ENCODE measurements at places on chromosomes 7 and 10.

DNA sequence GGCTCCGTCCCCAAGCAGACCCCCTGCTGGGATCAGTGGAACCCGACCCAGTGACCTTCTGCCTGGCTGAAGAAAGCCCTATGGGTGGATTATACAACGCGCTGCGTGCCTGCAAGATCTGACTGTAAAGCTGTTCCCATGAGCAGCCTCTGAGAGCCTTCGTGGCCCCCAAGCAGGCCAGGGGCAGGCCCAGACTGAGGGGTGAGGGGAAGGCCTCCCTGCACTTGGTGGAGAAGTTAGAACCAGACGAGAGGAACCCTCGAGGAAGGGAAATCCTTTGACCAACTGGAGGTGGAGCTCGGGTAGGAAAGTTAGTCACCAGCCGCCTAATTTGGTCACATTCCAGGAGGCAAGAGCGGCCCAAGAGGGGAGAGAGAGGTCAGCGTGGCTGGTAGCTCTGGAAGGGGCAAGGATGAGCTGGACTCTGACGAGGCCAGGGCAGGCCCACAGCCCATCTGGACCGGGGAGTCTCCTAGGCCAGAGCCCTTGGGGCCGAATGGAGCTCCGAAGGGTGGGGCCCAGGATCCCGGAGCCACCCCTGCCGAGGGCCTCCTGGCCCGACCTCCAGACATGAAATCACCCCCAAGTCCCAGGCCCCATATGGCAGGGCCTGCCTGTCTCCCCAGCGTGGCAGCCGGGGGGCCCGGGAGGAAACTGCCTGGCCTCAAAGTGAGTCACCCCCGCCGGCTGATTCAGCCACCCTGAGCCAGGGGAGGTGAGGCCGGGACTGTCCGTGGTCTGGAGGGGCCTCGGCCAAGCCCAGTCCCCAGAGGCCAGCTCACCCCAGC, 23.3 kb upstream of the PDGFA start:
- no peak for DNase-seq

- no peak for DNase-seq
Measured at GRCh38 chr7:157827045-157827862, 490.4 kb downstream of the DNAJB6 start.

- DNase-seq, result peak; percentile 36
Measured at GRCh38 chr10:90787393-90788198, 70.2 kb downstream of the HTR7 start.

GRCh38 chr10:13883636-13884444, 297.1 kb downstream of the PRPF18 start:
- no peak for DNase-seq

GRCh38 chr10:30553626-30554439, 75.7 kb downstream of the LYZL2 start:
- DNase-seq, result no peak

- DNase-seq, result peak; percentile 92
Measured at GRCh38 chr10:95832216-95833041, 75.3 kb upstream of the CC2D2B start.

- no peak for DNase-seq
Measured at GRCh38 chr7:27091941-27092818, 3.6 kb downstream of the HOXA1 start.

DNA sequence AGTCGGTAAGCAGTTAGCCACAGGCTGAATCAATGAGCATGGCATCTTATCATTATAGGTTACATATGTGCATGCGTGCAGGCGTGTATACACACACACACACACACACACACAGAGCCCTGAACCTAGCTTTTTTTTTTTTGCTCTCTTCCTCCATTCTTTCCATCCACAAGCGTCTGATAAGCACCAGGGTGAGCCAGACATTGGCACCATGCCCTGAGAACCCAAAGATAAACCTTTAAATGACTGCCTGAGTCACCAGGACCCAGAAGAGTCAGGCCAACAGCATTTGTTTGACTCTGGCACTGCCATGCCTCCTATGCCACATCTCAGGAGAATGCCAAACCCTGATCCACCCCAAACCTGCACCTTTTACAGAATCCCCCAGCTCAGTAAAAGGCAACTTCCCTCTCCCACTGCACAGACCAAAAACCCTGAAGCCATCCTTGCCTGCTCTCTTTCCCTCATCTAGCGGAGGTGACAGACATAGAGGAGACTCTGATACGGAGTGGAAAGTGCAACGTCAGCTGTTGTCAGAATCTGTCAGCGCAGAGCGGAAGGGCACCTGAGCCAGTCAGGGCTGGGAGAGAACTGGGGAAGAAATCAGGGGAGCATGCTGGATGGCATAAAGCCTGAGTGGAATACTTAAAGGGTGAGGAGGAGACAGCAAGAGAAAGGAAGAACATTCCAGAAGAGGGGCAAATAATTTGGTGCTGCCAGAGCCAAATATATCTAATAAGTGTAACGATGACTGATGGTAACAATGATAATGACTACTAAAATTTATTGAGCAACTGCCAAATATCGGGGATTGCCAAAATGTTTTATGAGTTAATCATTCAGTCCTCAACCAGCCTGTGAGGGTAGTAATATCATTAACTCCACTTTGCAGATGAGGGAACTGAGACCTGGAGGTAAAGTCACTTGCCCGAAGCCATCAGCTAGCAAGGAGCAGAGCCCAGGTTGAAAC, 3.2 kb downstream of the PARP12 start:
- peak; percentile 30 for DNase-seq

GRCh38 chr7:133282094-133282493, 29.2 kb downstream of the EXOC4 start:
- DNase-seq, result no peak

DNA sequence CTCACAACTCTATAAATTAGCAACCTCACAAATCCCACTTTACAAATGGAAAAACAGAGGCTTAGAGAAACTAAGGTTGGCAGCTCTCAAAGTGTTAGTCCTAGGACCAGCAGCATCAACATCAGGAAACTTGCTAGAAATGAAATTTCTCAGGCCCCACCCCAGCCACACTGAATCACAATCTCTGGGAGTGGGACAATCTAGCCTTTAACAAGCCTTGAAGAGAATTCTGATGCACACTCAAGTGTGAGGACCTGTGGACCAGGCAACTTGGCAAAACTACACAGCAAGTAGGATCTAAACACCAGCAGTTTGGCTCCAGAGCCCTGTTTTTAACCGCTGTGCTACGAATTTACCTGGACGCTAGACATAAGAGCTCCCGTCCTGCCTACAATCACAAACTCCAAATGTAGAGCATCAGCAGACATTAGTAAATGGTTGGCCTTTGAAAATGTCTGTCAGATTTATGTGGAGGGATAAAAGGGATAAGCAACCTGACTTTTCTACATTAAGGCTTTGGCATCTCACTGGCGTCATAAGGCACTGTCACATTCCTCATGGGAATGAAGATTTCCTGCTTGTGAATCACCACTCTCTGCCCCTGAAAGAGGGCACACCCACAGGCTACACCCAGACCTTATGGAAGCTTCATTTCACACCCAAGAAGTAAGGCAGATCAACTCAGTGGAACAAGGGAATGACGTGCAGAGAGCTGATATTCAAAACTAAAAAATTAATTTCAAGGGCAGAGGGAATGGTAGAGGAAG, 34.5 kb downstream of the PPP1R3C start:
- DNase-seq, result no peak

DNA sequence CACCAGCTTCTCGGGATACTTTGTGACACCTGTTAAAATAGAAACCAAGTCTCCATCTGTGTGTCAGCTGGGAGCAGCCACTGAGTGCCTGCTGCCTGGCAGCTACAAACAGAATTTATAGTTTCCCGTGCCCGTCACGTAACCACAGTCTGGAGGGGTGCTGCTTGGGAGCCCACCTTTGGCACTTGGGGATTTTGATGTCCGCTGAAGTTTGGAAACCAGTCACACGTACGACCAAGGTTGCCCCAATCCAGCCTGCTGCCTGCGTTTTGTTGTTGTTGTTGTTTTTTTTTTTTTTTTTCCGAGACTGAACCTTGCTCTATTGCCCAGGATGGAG, 1.6 kb downstream of the TRRAP start:
- no peak for DNase-seq

DNA sequence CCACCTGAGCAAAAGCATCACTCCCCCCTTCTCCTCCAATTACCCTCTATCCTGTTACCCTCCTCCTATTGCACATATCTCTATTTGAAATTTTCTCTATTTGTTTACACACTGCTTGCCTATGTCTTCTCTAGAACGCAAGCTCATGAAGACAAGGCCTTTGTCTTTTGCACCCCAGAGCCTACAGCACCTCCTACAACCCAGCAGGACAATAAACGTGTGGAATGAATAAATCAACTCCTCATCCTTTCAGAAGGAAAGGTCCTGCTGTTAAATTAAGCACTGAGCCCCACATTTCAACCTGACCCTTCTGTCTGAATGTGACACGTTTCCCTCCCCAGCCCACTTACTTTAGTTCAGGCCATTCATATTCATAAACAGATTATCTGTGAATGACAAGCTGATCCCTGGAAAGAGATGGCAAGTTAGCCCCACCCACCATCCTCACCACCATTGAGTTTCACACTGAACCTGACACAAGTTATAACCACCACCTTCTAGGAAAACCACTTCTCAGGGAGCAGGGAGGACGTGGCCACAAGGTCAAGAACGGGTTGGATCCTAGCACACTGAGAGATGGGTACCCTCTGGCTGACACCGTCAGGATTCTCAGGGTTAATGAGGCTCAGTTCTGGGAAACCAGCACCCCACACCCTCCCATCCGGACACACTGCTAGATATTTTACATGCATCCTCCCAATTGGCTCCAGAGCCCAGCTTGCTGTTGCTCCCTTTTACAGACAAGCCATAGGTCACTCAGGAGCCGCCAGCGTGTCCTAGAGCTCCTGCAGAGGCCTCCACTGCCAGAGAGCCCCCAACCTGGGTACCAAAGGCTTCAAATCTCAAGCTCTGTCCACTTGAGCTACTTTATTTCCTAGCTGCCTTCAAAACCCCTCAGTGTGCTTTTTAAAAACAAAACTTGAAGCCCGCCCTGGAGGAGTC, 934 bp downstream of the PRTFDC1 start:
- DNase-seq, result peak; percentile 54

GRCh38 chr10:126131341-126131740, 235.0 kb downstream of the FANK1 start:
- DNase-seq, result no peak

- DNase-seq, result no peak
Measured at GRCh38 chr10:80569131-80569895, 31.6 kb downstream of the SH2D4B start.

GRCh38 chr10:100571084-100571856, 35.5 kb downstream of the HIF1AN start:
- no peak for DNase-seq

- DNase-seq, result no peak
Measured at GRCh38 chr7:157462419-157462771, 125.6 kb downstream of the DNAJB6 start.

GRCh38 chr10:13722747-13723653, 136.2 kb downstream of the PRPF18 start:
- no peak for DNase-seq

DNA sequence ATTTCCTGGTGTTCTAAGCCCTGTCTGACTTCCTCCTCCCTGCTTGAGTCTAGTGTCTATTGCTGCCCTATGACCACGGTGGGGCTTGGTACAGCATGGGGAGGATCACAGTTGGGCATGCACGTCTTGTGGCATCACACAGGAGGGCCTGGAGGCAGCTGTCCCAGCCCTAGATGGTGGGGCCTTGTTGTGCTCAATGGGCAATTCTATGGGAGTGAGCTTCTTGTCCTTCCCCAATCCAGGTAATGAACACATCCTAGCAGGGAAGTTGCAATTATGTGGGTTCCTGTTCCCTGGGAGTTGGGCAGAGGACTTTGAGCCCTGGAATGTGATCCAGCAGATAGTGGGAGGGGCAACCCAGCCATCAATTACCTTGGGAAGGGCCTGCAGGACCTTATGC, 10.8 kb upstream of the FAM3C start:
- no peak for DNase-seq

DNA sequence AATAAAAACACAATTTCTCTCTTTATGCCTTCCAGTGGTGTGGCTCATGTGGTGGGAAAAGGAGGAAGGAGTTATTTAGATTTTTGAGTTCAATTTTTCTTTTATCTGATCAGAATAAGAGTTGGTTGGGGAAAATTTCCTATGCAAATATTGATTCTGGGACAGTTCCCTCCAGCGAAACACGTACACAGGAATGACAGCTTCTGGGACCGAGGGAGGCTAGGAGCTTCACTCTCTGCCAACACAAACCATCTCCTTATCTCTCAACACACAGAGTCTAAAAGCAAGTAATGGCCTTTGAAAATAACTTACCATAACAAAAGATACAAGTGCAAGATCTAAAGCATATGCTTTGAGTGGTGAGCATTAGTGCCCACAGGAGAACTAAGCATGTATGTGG, 122.7 kb downstream of the RAPGEF5 start:
- no peak for DNase-seq

DNA sequence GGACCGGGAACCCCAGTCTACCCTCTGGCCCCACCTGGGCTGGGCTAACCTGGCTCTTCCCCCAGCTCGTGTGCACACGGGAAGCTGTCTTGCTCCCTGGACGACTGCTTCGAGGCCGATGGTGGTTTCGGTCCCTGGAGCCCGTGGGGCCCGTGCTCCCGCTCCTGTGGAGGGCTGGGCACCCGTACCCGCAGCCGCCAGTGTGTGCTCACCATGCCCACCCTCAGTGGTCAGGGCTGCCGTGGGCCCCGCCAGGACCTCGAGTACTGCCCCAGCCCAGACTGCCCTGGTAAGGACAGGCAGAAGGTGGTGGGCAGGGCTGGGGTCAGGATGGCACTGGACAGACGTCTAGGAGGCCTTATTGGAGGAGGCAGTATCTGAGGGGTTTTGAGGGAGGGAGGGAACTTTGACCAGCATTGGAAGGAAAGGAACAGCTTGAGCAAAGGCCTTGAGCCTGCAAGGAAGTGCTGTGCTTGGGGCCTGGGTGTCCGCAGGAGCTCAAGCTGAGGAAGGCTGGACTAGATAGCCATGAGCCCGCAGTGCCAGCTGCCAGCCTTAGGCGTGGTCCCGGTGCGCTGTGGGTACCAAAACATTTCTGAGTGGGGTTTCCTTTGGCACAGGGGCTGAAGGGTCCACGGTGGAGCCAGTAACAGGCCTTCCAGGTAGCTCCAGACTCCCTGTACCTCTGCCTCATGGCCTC, 20.2 kb upstream of the ZNF862 start:
- no peak for DNase-seq

DNA sequence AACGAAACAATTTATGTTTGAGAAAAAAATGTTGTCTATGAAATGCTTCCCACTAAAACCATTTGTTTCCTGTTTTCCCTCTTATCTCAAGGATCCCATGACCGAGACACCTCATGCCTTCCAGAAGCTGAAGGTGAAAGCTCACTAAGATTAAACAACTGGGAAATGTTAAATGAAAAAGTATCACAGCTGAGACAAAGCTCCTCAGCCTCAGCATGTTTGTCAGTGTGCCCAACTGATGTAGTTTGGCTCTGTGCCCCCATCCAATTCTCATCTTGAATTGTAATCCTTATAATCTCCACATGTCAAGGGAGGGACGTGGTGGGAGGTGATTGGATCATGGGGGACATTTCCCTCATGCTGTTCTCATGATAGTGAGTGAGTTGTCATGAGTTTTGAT, 327.3 kb downstream of the HTR7 start:
- DNase-seq, result no peak
